GM04503 (cell line): ENCODE measurements at places on chromosomes 16 and 17.

DNA sequence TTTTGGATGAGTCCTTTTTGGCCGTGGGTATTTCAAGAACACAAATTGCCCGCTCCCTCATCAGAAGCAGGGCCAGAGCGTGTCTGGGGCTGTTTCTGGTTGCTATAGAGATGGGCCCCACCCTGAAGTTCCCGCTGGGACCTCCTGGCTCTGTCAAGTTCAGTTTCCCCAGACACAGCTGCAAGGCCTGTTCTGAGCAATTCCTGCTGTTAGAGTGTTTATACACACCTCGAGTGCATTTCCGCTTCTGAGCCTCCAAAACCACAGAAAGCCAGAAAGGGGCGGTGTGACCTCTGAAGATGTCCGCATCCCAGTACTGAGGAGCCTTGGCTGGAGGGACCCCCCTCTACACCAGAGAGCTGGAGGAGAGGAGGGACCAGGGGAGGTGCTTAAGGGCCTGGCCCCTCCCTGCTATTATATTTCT, 9.3 kb upstream of the WBP2 start:
- DNase-seq, result no peak

GRCh38 chr17:628089-628941, 86.3 kb downstream of the VPS53 start:
- DNase-seq, result no peak

- DNase-seq, result no peak
Measured at GRCh38 chr17:3542410-3543088, 15.1 kb downstream of the TRPV3 start.

- DNase-seq, result no peak
Measured at GRCh38 chr16:86755571-86756006, 177.2 kb downstream of the FOXL1 start.

GRCh38 chr16:84141143-84141670, 3.8 kb downstream of the HSDL1 start:
- DNase-seq, result no peak

DNA sequence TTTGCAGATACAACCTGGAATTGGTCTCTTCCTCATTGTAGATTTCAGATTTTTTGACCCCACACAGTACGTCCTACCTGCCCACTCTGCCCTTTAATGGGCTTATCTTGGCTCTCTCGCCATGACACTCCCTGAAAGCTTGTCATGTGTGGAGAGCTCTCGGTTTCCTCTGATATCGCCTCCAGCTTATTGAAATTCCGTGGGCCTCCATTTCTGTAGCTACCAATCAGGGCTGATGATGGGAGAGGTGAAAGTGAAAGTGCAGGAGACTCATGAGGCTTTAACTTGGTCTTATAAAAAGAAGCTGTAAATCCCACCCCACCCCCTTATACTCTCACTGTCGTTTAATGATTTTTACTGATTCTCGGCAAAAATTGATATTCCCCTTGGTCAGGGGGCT, 17.7 kb downstream of the HOXB1 start:
- DNase-seq, result no peak

GRCh38 chr16:57630931-57631845, 2.8 kb downstream of the ADGRG1 start:
- DNase-seq, result no peak

- no peak for DNase-seq
Measured at GRCh38 chr16:23408242-23408822, 44.7 kb downstream of the COG7 start.

DNA sequence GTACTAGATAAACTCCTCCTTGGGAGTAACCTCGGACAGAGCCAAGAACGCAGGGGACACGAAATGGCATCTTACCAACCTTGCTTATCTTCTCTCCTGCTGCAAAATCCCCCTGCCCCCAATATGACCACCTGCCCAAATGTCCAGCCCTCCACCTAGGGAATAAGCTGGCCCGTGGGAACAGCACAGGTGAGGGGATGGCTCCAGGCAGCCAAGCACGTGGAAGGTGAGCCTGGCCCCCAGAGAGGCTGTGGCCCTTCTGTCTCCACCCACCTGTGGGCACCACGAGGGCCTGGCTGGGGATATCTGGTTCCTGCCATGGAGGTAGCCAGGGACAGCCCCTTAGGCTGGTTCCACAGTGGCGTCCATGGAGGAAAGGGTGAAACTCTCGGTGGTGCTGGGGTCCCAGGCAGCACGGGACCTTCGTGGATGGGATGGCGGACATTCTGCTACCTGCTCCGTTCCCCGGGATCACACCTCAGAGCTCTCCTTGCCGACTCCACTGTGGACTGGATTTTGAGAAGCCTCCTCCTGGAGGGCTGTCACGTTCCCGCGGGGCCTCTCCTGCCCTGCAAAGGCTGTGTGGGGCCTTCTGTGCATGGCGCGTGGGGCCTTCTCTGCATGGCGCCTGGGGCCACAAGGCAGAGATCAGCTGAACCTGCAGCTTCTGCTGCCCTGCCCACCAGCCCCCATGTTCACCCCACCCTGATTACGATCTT, 388.5 kb upstream of the TNRC6C start:
- DNase-seq, result no peak

- no peak for DNase-seq
Measured at GRCh38 chr16:89031715-89032659, 55.0 kb upstream of the CBFA2T3 start.

DNA sequence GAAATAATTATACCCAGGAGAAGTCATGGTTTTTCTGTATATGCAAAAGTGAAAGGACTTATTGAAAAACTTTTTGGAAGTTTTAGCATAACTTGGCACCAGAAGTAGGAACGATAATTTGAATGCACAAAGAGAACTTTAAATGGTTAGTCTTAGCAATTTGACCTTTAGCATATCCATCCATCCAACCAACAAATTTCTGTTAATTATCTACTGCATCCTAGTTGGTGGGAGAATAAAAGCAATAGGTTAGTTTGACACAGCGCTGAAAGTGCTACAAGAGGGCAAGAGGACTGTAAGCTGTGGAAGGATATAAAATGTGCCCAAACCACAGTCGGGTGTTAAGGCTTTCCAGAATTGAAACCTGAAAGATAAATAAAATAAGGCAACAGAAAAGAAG, 17.6 kb downstream of the SPAG9 start:
- DNase-seq, result no peak

DNA sequence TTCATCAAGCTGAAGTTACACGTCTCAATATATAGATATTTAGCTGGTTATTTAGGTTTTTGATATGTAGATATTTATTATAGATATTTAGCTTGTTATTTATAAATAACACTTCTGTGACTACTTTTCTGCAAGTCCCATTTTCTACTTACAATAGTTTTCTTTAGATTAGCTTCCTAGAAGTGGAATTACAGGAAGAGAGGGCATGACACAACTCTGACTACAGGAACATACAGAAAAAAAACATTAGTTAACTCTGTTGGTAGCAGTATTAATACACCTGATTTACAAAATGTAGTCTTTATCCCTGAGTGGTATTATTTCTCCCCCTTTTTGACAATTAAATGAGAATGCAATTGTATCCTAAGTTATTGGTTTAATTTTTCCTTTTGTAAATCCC, 21.2 kb upstream of the CCL1 start:
- DNase-seq, result no peak

DNA sequence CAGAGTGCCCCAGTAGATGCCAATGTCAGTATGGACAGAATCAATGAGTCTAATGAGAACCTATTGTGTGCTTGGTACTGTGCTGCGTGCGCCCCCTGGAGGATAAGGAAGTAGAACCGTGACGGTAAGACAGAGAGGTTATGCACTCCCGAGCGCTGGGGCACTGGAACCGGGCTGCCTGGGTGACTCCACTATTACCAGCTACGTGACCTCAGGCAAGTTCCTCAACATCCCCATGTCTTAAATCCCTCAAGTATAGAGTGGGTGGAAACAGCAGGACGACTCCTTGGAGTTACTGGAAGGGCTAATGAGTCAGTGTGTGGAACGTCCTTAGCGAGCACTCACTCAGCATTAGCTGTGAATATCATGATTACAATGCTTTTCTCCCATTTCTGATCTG, 16.2 kb downstream of the CHST4 start:
- no peak for DNase-seq

- no peak for DNase-seq
Measured at GRCh38 chr17:55487695-55488432, 23.4 kb downstream of the SMIM36 start.

DNA sequence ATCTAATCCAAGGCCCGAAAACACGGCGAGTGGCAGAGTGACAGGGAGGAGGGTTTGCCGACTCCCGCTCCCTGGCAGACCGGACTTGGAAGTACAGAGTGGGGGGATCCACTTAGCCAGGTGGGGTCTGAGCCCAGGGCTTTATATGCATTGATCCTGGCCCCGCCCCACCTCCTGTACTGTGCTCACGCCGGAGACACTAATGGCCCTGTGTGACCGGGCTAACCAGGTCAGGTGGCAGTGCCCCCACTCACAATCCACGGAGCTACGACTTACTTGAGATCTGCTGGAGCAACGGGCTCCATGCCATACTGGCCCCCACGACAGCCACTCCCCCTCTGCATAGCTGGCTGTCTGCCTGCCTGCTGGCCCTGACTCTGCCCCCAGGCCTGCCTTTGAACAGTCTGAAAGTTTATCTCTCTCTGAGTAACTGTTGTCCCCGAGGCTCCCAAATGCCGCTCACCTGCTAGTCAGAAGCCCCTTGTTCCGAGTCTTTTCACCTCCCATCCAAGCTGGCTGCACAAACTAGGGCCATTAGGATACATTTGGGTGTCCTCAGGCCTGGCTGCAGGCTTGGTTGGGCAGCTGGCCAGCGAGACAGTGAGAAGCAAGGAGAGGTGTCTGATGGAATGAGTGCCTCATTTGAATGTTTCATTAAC, 28.0 kb downstream of the CACNA1G start:
- no peak for DNase-seq

DNA sequence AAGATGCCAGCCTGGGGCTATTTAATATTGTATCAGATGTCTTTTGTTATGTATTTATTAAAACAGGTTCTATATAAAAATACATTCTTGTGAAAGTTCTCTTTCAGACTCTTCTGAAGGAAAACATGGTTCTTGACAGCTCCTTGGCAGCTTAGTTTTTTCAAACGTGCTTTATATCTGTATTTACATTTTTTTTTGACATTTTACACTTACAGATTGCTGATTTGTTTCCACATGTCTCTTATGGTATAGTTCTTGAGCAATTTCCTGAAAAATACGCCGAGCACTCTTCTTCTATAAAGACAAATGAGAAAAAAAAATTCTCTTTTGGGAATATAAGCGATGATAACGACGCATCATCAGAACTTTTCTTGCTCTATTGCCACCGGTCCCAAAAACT, 9.5 kb downstream of the IGSF6 start:
- DNase-seq, result no peak

DNA sequence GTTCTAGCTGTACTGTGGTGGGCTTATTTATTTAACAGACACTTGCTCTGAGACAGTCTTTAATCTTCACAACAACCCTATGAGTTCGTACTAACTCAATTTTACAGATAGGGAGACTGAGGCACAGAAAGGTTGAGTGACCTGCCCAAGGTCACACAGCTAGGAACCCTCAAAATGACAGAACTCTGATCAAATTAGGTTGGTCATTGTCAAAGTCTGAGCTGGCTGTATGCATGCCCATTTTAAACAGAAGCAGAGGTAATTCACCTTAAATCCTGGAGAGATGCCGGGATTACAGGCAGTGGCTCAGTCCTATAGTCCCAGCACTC, 24.9 kb downstream of the LAT start:
- no peak for DNase-seq

DNA sequence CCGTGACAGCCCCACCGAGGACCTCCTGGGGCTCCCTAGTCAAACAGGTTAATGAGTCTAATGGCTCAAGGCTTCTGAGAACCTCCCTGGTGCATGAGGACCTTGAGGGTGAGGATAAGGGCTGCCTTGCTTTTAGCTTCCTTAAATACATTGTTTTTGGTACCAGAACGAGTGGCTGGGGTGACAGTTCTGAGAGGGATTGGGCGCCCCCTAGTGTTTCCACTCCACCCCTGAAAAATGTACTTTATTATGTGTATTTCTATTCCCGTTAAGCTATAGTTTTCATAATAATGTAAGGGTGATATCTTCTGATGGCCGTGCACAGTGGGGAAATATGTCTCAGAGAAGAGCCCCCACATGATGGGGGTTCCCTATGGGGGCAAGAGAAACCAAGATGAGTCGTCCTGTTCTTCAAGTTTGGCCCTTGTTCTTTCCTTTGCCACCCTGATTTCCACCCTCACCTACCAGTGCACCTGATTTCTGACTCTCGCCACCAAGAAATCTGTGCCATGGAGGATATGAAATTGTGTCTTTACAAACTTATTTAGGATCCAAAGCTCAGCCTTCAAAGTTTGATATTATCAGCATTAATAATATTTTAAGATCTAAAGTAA, 14.5 kb upstream of the VWA3A start:
- DNase-seq, result no peak

GRCh38 chr17:77392376-77393273, 251.9 kb downstream of the SEC14L1 start:
- no peak for DNase-seq
